ENCODE measurements at places on chromosomes 5 and 9.

- DNase-seq, result no peak
Measured at GRCh38 chr9:103761466-103761865, 332.6 kb upstream of the SMC2 start.

DNA sequence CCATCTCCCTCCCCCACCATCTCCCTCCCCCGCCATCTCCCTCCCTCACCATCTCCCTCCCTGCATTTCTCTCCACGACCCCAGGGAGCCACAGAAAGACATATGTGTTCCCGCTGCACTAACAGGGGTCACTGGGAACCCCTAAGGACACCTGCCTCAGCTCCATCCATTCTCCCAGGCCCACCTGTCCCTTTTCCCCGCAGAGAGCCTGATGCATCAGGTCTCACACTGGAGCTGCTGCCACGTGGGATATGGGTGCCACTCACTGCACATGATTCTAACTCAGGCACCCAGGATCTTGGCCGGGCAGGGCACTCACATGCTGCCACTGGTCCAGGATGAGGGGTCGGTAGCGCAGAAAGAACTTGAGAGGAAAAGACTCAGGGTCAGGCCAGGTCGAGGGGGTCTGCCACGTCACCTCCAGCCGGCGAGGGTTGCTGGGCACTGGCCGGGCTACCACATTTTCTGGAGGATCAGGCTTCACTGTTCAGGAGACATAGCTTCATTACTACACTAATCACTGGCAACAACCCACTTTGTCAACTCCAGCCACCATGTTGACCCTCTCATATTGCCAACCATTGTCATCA lies 33.2 kb upstream of the ENHO start:
- no peak for DNase-seq

GRCh38 chr5:135329066-135329912 lies 69.7 kb downstream of the MACROH2A1 start:
- DNase-seq, result no peak

- no peak for DNase-seq
Measured at GRCh38 chr9:23747088-23748075, 78.7 kb downstream of the ELAVL2 start.

DNA sequence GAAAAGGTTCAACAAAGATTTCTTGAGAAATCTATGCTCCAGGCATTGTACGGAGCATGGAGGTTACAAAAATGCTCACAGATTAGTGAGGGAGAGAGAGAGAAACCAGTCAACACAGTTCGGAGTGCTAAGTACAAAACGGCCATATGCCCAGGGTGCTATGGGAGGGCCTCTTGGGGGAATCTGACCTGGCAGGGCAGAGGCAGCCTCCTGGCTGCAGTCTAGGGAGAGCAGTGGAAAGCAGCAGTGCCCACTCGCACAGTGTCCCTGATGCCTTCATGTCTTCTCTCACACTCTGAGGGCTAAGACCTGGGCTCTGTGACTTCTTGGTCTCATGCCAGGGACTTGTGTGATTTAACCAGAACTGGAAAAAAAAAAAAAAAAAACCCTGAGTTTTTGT lies 29.8 kb upstream of the SMC5 start:
- DNase-seq, result no peak

- DNase-seq, result no peak
Measured at GRCh38 chr5:135112008-135112725, 78.1 kb upstream of the PITX1 start.

GRCh38 chr5:168802337-168802736 lies 223.2 kb upstream of the PANK3 start:
- no peak for DNase-seq

- no peak for DNase-seq
Measured at GRCh38 chr5:40479939-40480338, 199.8 kb upstream of the PTGER4 start.

DNA sequence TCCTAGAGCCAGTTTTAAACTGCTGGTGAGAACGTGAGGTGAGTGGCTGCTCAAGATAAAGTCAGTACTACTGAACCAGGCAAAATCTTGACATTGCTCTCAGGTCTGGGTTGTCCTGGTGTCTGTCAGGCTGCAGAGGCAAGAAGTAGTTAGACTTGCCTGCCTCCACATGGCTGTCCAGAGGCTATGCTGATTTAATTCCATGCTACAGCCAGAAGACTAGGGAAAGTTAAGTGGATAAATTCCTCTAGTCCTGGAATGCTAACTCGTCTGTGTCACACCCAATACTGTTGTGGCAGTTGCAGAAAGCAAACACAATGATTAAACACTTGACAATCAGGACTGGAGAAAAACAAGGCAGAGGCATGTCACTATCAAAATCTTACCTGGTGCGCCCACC lies 118.9 kb downstream of the ACER2 start:
- no peak for DNase-seq

GRCh38 chr5:95411474-95411873 lies 20.3 kb downstream of the FAM81B start:
- DNase-seq, result no peak

GRCh38 chr9:116247284-116247683 lies 93.7 kb downstream of the PAPPA start:
- no peak for DNase-seq

- no peak for DNase-seq
Measured at GRCh38 chr5:169695919-169696490, 58.9 kb downstream of the DOCK2 start.

GRCh38 chr9:7841831-7842230 lies 42.3 kb upstream of the DMAC1 start:
- DNase-seq, result no peak

DNA sequence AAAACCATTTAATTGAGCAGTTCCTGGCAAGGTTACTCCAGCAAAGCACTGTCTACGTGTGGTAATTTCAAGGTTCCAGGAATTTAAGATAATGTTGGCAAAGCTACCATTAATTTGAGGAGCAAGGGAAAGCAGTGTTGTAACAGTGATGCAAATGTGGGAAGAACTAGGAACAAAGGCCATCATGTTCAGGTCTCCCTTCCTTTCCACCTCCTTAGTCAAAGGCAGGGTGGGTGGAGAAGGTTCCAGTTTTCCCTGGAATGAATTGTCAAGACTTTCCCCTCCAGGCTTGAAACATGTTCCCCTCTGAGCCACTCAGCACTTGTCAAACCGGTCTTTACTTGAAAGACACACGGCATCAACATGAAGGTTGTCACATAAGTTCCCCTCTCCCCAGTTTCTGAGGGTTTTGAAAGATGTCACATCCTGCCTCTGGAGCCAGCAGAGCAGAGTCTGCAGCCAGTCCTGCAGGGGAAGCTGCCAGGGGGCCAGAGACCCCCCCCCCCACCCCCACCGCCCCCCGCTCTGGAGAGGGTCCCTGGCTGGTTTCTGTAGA lies 226.0 kb downstream of the GAS1 start:
- no peak for DNase-seq

- no peak for DNase-seq
Measured at GRCh38 chr5:136079195-136079985, 50.6 kb downstream of the TGFBI start.

DNA sequence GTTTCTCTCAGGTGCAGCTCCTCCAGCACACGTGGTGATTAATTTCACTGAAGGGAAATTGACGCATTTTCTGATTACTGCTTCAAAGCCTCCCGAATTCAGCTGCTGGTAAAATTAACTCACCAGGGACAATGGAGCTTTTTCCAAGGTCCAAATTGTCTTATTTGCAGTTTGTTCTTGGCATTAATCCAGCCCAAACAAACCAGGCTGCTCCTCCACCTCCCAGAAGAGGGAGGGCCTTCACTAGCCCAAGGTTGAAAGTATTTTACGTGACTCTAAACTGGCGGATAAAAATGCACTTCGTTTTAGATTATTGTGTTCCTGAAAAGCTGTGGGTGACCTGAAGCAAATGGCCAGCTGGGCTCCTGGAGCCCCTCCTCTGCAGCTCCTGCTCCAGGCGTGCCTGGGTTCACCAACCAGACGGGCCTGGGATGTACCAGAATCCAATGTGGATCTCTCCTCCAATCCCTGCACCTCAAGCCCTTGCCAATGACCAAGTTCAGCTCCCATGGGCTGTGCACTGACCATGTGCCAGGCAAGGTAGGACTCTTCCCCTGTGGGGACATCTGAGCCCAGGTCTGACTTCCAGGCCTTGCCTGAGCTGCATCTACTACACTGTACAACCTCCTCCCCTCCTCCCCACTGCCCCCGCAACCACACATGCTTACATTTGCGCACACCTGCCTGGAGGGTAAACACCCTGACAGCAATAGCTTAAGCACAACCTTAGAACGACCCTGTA lies 193.4 kb downstream of the CDK5RAP2 start:
- DNase-seq, result no peak

GRCh38 chr5:177447611-177448243 lies 1.1 kb downstream of the PRR7 start:
- no peak for DNase-seq

GRCh38 chr5:109987970-109988369 lies 298.2 kb downstream of the MAN2A1 start:
- no peak for DNase-seq

- DNase-seq, result peak; percentile 10
Measured at GRCh38 chr9:117644133-117644931, 59.9 kb upstream of the TLR4 start.

GRCh38 chr9:127295005-127295404 lies 30.4 kb downstream of the GARNL3 start:
- DNase-seq, result no peak

- no peak for DNase-seq
Measured at GRCh38 chr9:113934167-113934828, 58.2 kb downstream of the ZNF618 start.

- no peak for DNase-seq
Measured at GRCh38 chr9:91163773-91164471, 197.8 kb downstream of the AUH start.

GRCh38 chr5:180620014-180620413 lies 28.7 kb upstream of the SCGB3A1 start:
- no peak for DNase-seq

DNA sequence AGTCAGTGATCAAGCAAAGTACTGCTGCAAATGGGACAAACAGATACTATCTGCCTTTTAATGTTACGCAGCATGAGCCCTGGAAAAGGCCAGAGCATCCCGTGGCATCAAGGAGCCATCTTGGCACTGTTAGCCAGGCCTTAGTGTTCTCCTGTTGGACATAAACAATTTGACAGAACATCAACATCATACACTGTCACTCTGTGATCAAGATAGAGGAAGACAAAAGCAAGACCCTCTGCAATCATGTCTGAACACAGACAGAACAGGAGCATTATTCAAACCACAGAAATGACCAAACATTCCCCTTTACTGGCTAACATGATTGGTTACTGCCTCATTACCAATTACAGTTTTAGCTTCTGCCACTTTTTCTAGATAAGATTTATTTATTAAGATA lies 21.2 kb upstream of the ROPN1L start:
- DNase-seq, result no peak

DNA sequence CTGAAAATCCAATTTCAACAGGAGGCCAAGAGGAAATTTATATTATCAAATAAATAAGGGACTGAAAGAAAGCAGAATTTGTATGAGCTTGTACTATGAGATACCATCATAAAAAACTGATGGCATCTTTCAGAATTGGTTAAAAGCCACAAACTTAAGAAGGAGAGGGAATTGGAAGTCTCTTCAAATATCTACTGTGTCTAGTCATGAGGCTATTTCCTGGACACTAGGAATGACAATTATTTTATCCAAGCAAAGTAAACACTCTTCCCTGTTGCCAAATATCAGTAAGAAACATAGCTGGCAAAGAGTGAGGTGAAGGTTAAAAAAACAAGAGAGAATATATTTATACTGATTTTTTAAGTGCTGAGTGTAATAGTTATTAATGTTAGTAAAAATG lies 101.5 kb upstream of the ARRDC3 start:
- DNase-seq, result no peak

GRCh38 chr9:82170866-82171265 lies 182.3 kb downstream of the SPATA31D1 start:
- no peak for DNase-seq

DNA sequence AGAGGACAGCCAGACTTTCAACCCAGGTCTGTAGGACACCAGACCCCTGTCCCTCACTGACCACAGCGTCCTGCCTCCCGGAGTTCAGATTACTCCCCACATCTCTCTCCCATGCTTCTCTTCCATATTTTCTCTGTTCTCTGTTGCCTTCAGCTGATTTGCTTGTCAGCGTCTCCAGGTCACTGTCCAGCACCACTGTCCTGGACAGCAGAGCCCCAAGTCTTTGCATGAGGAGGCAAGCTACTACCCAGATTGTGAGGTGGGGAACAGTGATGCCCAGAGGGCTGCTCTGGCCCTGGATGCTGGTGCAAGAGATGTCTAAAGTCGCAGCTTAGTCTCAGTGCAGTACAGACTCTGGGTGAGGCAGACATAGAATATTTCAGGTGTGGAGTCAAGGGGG lies 48.0 kb upstream of the C5orf58 start:
- no peak for DNase-seq

DNA sequence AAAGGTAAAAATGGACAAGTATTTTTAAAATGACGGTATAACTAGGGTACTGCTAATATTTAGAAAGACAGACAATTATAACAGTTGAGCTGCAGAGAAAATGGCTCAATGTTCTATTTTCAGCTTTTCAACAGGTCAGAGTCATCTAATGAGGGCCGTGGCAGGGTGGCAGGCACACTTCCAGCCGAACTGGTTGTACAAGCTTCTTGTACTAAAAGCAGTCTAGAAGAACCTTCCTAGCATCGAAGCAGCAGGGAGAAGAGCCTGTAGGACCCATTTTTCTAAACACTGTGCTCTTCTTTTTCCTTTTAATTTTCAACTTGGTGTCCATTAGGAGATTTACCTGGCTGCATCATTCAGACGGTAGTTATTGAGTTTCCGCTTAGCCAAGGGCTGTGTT lies 85.6 kb downstream of the SLC28A3 start:
- no peak for DNase-seq

- no peak for DNase-seq
Measured at GRCh38 chr5:5678909-5679308, 256.4 kb downstream of the ICE1 start.

DNA sequence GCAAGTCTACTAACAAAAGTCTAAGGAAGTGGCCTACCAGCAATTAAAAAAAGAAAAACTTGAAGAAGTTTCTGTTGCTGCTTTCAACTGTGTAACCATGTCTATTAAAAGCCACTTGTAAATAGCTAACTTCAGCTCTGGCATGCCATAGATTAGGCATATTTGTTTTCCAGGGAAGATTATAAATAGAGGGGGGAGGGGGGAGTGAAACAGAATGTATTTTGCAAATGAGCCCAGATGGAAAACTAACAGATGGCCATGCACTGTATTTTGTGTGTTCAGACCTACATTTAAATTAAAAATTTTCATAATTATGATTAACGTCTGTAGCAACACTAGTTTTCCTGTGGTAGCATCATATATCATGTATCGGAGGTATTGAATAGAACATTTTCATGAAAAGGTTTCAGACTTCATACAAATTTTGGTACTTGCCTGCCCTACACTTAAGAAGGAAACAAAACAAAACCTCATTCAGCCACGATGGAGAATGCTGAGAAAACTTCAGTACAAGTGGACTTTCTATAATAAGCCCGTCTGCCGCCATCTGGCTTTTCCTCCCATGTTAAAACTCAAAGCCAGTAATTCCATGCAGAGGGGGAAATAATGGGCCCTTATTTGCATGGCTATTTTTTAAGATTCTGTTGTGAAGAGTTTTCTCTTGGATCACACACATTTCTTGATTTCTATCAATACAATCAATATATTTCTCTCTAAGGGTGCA lies 220.4 kb upstream of the SMARCA2 start:
- no peak for DNase-seq

GRCh38 chr5:109671136-109671535 lies 18.6 kb upstream of the MAN2A1 start:
- no peak for DNase-seq

- no peak for DNase-seq
Measured at GRCh38 chr5:32587067-32587551, 1.8 kb downstream of the SUB1 start.

- DNase-seq, result no peak
Measured at GRCh38 chr9:4062966-4063365, 236.9 kb downstream of the GLIS3 start.
